ENCODE measurements at places on chromosomes 7 and 10.

DNA sequence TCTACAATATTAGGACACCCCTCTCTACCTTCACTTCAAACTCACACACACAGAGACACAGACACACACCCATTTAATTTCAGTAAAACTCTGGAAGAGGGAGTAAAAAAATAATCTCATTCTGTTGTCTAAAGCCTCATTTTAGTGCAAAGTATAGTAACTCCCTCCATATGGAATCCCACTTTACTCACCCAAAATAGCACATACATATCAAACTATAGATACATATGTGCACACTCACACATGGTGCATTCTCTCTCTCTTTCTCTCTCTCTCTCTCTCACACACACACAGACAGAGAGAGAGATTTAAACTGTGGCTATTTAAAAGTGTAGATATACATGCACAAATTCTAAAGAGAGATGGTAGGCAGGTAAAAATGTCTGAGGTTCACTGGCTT lies 179.6 kb upstream of the PTN start:
- no peak for DNase-seq

GRCh38 chr7:19262826-19263225 lies 117.6 kb upstream of the FERD3L start:
- DNase-seq: no peak

GRCh38 chr10:72690071-72690755 lies 1.7 kb upstream of the MCU start:
- DNase-seq: no peak

GRCh38 chr7:2821161-2821841 lies 22.8 kb downstream of the GNA12 start:
- no peak for DNase-seq

DNA sequence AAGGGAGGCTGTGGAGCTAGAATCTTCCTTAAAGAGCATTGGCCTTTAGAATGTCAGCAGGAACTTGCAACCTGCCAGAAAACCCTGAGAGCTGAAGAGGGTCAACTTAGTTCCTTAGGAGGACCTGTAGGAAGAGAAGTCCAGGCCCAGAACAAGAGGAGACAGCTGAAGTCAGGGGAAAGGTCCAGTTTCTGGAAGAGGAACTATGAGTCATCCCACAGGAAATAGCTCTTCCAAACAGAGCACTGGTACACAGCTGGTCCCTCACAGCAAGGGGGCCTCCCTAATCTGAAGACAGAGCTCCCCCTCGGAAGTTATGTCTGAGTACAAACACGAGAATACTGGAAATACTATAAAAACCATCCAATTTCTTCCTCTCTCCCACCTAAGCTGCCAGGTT lies 98.9 kb downstream of the HERPUD2 start:
- DNase-seq: no peak

GRCh38 chr7:20153999-20154398 lies 63.2 kb downstream of the MACC1 start:
- DNase-seq: no peak

GRCh38 chr7:129951226-129952085 lies 1.3 kb downstream of the UBE2H start:
- no peak for DNase-seq

DNA sequence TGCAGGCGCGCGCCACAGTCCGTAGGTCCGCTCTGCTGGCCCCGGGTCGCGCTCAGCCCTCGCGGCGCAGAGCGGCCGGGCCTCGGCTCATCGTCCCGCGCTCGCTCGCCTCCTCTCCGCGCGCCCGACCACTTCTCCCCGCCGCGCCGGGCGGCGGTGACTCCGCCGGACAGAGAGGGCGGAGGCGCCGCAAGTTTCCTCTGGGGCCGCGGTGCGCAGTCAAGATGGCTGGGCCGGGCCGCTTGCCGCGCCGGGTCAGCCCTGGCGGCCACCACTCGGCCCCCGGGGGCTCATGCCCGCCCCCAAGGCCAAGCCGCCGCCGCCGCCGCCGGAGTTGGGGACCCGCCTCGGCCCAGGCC lies 441 bp downstream of the FZD8 start:
- DNase-seq: no peak

GRCh38 chr7:23472956-23473843 lies 2.9 kb upstream of the IGF2BP3 start:
- DNase-seq: no peak

DNA sequence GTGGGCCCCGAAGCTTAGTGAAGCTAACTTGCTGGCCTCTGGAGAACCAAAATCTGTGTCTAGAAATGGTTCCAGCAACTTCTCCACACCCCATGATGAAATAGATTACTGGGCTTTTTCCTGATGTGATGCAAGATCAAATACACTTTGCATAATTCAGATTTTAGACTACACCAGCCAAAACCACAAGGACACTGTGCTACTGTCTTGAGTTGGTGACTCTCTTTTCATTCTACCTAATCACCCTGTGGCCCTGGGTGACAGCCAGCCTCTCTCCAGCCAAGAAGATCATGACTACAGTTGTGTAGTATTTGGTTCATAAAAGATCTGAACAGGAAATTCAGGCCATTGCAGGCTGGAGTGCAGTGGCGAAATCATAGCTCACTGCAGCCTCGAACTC lies 22.2 kb downstream of the AZGP1 start:
- DNase-seq: no peak

GRCh38 chr10:112895292-112895691 lies 54.8 kb upstream of the TCF7L2 start:
- DNase-seq: no peak

DNA sequence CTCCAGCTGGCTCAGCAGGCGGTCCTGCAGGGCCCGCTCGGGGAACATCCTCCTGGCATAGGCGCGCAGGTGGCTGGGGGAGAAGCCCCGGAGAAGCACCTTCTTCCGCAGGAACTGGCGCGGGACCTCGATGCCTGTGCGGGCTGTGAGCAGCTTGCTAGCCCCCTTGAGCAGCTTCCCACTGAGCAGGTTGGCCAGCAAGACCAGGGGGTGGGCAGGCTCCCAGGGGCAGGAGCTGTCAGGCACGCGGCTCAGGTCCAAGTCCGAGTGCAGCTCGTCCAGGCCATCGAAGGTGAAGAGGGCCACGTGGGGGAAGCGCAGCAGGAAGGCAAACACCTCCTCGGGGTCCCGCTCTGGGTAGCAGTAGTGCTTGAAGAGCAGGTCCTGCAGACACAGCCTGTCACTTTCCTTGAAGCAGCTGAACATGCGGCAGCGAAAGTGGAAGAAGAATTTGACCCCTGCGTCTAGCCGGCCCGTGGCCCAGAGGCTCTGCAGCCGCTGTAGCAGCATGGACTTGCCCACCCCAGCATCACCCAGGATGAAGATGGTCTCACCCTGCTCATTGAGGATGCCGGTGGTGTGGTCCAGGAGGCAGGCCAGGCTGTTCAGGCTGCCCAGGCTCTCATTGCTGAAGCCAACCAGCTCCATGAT lies 26.2 kb downstream of the NOD1 start:
- DNase-seq: no peak

DNA sequence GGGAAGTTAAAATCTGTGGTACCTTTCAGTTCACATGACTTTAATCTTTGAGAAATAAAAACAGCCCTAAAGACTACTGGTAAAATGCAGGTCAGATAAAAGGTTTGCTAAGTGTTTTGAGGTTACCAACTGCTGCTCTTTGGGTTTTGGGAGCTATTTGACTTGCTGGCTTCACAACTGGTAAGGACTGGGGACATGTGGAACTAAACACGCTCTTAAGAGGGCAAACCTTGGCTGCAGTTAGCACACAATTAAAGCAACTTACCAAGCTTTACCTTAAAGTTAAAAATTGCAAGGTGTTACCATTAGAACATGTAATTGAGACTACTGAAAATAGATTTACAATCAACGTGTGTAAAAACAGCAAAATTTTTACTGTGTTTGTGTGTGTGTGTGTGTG lies 220.2 kb downstream of the PHF14 start:
- no peak for DNase-seq

GRCh38 chr7:37817996-37818720 lies 30.2 kb upstream of the NME8 start:
- DNase-seq: no peak

DNA sequence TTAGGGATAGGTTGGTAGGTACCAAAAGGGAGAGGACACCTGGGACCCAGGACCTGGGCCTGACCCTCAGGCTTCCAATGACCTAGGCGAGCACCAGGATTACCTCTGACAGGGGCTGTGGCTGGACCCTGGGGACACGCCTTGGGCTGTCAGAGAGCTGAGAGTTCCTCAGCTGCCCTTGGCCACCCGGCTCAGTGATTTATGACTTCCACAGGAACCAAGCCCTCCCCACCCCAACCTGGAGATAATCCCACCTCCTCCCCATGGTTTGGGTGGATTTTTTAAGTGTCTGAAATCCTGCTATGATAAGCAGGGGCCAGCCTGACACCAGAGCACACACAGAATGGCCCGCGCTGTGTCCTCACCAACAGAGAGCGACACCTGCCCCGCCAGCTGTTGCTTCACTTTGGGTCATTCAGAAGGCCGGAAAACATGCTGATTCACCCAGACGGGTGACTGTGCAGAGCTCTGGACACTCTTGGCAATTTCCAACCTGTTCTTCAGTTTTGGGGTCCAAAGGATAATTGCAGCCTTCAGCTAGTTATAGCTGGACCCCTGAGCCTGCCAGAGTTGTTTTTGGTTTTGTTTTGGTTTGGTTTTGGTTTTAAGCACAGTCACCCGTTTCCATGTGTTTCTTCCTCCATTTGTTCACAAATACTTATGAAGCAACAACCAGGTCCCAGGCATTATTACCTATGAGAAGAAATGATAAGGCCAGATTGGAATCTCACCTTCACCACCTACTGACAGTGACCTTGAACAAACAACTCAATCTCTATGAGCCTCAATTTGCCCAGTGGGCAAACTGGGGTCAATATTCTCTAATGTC lies 78.2 kb downstream of the RAB11FIP2 start:
- DNase-seq: no peak

DNA sequence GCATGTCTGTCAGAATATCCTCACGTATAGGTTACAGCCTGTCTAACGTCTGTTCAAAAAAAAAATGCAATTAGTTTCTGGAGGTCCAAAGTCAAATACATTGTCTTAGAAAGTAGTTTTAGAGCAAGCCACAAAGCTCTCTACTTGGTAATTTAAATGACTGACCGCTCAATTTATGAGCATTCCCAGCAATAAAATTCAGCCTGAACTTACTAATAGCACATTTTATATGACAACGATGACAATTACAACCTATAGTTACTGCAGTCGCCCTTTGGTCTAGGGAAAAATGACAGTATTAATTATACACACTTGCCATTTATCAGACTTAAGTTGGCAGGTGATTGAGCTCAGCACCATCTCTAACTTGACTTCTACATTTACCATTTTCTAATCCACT lies 425.8 kb upstream of the STEAP1 start:
- no peak for DNase-seq

- no peak for DNase-seq
These were observed 901.9 kb downstream of the LRMDA start for GRCh38 chr10:76333326-76333725.

DNA sequence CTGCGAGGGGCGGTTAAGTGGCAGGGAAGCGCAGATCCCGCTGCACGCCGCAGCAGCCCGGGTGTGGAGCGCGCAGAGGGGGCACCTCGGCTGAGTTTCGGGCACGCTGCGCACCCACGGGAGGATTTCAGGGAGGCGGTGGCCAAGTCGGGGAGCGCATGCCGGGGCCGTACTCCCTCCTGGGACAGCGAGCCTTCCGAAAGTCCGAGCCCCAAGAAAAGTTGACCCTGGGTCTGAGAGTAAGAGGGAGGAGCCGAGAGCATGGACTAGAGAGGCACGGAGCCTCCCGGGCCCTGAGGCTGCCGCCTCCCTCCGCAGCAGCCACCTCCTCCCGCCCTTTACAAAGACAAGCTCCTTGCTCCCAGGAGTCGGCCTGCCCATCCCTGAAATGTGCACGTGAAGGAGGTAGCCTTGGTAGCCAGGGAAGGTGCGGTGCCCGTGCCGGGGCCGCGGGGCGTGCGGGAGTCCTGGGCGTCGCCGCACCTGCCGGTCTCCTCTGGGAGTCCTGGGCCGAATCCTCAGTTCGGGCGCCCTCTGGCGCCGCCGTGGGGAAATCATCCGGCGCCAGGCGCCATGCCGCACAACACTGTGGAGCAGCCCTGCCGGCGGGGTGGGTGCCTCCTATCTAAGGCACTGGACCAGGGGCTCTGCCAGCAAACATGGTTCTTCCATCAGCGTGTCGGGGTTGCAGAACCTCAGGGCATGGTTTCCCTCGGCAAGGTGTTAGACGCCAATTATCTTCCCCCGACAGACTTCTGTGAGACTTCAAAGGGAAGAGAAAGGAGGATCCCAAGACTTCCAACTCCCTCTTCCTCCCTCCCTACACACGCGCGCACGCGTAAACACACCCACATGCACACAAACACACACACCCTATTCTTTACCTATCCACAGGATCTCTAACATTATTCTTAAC lies 104.0 kb downstream of the TRIL start:
- DNase-seq: no peak

DNA sequence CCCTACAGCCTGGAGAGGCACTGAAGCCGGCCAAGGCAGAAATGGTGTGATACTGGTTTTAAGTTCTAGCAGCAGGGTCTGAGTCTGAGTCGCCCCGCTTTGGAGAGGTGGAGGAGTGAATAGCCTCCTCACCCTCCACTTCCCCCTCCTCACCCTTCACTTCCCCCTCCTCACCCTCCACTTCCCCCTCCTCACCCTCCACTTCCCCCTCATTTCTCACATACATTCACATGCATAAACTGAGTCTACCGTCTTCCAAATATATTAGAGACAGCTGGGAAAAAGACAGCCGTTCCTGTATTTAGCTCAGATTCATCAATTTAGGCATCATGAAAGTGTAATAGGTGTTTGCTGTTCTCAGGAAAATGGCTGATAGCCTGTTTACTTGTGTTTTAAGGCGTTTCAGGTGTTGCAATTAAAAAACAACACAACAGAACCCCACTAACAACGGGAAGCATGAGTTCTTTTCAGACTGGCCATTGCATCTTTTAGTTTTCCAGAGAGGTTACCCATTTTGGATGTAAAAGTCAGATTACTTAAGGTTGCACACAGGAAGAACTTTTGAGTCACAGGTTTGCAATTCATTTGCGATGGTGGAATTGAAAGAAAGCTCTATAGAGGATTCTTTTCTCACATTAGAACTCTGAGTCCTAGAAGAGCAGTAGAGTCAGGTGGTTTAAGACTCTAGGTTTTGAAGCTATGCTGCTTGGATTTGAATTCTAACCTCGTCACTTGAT lies 861 bp downstream of the NRBF2 start:
- DNase-seq: no peak

GRCh38 chr7:15494711-15495110 lies 67.1 kb downstream of the AGMO start:
- no peak for DNase-seq

DNA sequence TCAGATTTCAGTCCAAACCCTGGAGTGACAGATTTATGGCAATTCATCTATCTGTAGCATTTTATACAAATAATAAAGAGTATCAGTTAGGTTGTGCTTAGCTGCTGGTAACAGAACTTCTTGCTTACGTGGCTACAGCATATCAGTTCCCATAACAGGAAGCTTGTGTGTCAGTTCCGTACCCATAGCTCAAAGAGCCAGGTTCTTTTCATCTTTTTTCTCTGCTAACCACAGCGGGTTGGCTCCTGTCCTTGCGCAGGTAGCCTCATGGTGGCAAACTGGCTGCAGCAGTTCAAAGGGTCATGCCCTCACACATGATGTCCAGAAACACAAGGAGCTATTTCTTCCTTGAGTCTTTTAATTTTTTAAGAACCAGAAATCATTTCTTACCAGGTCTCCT lies 1041.8 kb downstream of the GATA3 start:
- no peak for DNase-seq

- DNase-seq: no peak
These were observed 31.1 kb upstream of the SLF2 start for GRCh38 chr10:100881556-100882213.

Measured in thoracic aorta (tissue), 2 donors.